Right cardiac atrium (tissue), 5 donors: ENCODE measurements at places on chromosomes 7 and 10. TPM values are rescaled to one million over a fixed set of nuclear protein-coding genes. Genes with fewer than 3 reads are reported as not detected.
A peak's percentile ranks its signal among the peaks of the same experiment; 100 is the strongest.

DNA sequence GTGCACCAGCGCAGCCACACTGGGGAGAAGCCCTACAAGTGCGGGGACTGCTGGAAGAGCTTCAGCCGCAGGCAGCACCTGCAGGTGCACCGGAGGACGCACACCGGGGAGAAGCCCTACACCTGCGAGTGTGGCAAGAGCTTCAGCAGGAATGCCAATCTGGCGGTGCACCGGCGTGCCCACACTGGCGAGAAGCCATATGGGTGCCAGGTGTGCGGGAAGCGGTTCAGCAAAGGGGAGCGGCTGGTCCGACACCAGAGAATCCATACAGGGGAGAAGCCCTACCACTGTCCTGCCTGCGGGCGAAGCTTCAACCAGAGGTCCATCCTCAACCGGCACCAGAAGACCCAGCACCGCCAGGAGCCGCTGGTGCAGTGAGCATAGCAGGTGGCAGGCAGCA, 12.9 kb downstream of the ZSCAN25 start:
- DNase-seq = no peak

- DNase-seq = no peak
Observed at GRCh38 chr7:13904007-13904406, 85.5 kb downstream of the ETV1 start.

- DNase-seq = no peak
Observed at GRCh38 chr10:121085367-121085766, 234.2 kb downstream of the WDR11 start.

- DNase-seq = peak; percentile 78
Observed at GRCh38 chr10:26438534-26439341, 597 bp downstream of the APBB1IP start.

GRCh38 chr7:85004402-85004801, 182.5 kb downstream of the SEMA3D start:
- DNase-seq = no peak

DNA sequence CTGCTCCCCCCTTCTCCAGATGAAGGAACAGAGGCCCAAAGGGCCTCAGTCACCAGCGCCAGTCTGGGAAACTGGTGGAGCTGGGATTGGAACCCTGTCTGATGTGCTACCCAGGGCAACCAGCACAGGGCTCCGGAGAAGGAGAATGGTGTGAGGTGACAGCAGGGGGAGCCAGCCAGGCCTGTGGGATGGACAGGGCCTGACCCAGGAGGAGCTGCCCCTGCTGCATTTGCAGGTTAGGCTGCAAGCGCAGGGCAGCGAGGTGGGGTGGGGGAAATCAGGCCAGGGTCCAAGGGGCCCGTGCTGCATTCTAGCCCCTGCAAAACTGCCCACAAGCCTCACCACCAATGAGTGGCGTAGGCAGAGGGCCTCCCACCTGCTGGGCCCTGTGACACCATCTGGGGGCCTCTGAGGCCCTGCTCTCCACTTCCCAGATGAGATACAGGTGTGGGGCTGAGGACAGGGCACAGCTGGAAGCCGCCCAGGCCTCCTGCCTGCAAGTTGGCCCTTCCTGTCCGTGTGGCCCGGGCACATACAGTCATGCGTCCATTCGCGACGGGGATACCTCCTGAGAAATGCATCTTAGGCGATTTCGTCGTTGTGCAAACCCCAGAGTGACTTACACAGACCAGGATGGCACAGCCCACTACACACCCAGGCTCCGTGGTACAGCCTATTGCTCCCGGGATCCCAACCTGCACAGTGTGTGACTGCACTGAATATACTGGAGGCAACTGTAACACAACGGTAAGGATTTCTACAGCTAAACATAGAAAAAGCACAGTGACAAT, 45.3 kb downstream of the RASGEF1A start:
- DNase-seq = peak; percentile 48

DNA sequence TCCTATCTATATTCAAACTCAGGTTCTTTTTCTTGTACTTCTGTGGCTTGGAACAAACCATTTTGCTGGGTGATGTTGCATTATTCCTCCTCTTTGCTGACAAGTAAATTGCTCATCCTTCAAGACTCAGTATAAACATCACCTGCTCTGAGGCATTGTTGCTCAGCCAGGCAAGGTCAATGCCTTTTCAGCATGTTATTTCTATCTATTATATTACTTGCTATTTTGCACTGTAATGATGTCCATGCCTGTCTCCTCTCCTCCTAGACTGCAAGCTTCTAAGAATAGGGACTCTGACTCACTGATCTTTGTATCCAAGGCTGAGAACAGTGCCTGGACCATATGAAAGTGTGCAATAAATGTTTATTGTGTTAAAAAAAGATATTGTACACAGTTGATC, 293.8 kb downstream of the RNLS start:
- no peak for DNase-seq

GRCh38 chr10:33982995-33983394, 648.5 kb upstream of the NRP1 start:
- no peak for DNase-seq

DNA sequence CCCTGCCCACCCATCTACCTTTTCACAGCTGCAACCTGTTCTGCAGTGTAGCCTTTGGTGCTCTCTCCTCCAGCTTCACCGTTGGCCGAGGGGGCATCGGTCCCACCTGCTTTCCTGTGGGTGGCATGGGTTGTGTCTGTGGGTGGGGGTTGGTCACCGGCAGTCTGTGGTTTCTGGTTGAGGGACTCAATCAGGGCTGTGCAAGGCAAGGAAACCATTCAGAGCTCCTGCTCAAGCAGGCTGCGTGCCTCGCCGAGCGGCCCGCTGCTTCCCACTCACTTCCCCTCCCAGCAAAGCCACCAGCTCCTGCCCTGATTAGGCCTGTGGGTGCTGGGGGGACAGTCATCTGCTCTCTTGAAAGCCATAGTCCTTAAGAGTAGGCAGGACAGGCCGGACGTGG, 9.8 kb downstream of the DNAJB12 start:
- DNase-seq = no peak

- no peak for DNase-seq
Observed at GRCh38 chr7:102122026-102122425, 164.6 kb upstream of the SH2B2 start.

DNA sequence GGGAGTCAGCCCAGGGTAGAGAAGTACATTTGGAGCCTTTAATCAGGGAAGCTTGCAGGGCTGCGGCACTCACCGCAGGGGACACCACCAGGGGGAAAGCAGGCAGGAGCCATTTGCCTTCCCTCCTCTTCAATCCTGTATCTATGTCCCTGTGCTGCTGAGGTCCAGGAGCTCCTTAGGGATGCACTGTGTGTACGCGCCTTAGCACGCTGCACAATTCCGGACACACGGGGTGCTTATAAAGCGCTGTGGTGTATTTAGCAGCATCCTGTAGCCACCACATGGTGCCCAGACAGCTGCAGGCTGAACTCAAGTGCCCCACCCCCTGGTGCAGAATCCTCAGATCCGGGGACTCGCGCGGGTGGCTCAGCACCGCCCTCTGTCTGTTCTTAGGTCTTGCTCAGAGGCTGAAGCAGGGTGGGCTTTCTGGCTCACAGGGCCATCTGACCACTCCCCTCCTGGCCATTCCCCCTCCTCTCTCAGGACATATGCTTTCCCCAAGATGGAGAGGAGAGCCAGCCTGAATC, 421.4 kb downstream of the SDK1 start:
- DNase-seq = peak; percentile 65

DNA sequence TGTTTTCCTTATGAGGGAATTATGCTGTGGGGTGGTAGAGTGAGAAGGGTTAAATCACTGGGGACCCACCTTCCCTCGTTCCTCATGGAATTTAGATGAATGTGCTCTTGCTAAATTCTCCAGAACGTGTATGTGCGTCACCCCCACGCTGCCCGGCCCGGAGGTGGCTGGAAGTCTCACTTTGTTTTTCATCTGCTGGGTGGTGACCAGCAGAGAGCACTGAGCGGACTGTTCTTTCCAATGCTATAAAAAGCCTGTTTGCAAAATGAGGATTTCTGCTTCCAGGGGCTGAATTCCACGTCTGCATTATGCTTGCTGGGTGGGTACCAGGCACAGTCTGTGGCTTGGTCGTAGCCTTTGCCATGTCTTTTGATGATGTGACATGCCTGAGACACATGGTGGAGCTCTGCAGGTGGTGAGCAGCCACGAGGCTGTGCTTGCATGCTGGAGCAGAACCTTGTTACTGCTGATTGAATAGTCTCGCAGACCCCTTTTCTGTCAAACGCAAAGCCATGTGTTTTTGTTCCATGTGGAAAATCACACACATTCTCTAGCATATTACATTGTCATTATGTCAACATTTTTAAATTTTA, 31.9 kb upstream of the INSYN2A start:
- DNase-seq = no peak

GRCh38 chr7:108201766-108202165, 71.6 kb upstream of the LAMB4 start:
- DNase-seq = no peak

DNA sequence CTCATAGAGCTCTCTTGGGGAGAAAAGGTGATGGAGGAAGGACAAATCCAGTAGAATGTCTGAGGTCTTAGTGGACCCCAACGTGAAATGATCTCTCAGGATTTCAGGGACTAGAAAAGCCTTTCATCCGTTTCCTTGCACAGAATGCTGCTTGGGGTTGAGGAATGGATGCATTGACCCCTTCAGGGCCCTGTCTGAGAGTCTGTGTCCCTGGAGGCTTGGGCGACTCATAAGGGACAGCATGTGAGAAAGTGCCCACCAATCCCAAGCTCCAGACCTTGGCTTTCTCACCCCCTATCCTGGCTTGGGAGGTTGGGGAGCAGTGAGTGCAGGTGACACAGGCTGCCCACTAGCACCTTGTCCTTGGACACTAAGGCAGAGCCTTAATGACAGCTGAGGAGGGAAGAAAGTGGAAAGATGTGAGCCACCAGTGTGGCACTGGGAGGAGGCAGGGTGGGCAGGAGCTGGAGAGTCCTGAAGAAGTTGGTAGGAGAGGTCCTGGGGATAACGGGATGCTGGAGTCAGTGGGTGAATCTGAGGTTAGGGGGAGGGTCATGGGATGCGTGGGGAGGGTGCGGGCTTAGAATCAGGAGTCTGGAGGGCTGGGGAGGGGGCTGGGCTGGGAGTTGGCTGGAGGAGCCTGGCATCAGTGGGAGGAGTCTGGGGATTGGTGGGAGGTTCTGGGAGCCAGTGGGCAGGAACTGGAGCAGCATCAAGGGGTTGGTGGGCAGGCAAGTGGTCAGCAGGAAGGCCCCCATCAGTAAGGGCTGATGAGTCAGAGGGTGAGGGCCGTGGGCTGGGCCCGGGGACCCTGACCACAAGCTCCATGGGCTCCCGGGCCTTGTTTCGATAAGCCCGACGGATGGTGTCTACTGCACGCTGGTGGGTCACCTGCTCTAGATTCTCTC, 8.6 kb downstream of the LZTS2 start:
- DNase-seq = no peak

- no peak for DNase-seq
Observed at GRCh38 chr10:112759496-112759895, 190.6 kb upstream of the TCF7L2 start.

DNA sequence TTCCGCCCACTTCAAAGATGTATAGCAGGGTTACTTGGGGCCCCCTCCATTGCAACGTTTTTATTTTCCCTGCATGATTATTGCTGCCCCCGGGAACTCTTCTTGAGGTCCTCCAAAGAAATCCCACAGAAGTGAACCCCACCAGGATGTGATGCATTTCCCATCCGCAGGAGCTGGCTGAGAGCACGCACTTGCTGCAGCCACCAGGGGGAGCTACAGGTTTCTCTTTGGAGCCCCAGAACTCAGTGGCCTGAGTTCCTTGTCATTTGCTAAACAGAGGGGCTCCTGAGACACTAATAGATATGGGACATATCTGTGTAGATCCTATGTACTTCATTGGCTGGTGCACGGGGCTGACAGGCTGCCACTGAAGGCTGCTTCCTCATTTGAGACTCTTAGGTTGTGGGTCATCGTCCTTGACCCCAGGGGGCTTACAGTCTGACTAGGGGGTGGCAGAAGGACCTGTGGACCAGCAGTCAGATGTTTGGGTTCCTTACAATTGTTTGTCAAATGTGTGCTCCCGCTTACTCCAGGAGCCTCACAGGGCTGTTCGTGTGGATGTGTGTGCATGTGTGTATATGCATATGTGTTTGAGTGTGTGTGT, 52.3 kb upstream of the ENO4 start:
- DNase-seq = peak; percentile 85

DNA sequence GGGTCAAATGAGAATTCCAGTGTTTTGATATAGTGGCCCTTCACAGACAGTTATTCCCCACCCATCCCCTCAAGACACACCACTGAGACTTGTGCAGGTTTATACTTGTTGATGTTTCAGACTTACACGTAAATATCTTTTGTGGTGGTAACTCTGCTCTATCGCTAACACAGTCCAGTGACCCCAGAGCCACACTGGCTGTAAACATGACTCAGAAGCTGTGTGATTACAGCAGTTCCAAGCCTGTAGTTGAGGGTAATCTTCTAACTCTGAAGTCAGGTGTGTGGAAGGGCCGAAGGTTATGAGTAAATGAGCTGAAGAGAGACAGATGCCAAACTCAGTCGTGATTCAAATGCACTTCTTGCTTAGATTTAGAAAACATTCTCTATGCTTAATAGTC, 19.4 kb downstream of the NOBOX start:
- DNase-seq = no peak

DNA sequence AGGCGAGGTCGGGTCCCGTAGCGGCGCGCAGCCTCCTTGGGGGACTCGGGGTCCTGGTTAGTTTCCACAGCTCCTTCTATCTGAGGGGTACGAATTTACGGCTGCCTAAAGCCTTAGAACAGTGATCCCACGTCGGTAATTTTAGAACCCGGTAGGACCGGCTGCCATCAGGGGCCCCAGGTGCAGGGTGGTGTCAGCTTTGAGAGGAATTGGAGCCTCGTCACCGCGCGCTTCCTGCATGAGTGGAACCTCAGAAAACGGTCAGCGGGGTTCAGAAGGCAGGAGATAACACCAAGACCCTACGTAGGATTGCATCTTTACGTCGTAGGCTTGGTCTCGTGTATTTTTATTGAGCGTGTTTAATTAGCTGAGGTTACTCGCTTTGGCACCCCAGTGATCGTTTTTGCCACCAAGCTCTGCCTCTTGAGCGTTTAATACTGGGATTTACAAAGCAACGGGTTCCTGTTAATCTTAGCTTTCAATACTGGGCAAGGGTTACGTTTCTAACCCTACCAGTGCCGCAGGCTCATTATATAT, 443 bp downstream of the RNF32 start:
- DNase-seq = no peak

- peak; percentile 66 for DNase-seq
Observed at GRCh38 chr10:129968853-129969183, 4.7 kb upstream of the EBF3 start.

GRCh38 chr7:141074162-141074991, 513 bp downstream of the TMEM178B start:
- peak; percentile 17 for DNase-seq

GRCh38 chr7:152336754-152337368, 98.9 kb downstream of the KMT2C start:
- DNase-seq = no peak

GIMAP5 gene
- 24.2 TPM for total RNA-seq

SPDYE2B gene
- not detected for total RNA-seq

TAS2R41 gene
- total RNA-seq = not detected

GNAI1 gene
- total RNA-seq = 10.2 TPM

FAM24B gene
- total RNA-seq = 1.4 TPM

LGI1 gene
- total RNA-seq = not detected

ADAM12 gene
- 0.15 TPM for total RNA-seq

NUDT1 gene
- 12.4 TPM for total RNA-seq

OR2A7 gene
- 1.4 TPM for total RNA-seq

TMEM196 gene
- total RNA-seq = not detected

HBP1 gene
- 64.4 TPM for total RNA-seq
